ENCODE measurements at places on chromosomes 16 and 17.

DNA sequence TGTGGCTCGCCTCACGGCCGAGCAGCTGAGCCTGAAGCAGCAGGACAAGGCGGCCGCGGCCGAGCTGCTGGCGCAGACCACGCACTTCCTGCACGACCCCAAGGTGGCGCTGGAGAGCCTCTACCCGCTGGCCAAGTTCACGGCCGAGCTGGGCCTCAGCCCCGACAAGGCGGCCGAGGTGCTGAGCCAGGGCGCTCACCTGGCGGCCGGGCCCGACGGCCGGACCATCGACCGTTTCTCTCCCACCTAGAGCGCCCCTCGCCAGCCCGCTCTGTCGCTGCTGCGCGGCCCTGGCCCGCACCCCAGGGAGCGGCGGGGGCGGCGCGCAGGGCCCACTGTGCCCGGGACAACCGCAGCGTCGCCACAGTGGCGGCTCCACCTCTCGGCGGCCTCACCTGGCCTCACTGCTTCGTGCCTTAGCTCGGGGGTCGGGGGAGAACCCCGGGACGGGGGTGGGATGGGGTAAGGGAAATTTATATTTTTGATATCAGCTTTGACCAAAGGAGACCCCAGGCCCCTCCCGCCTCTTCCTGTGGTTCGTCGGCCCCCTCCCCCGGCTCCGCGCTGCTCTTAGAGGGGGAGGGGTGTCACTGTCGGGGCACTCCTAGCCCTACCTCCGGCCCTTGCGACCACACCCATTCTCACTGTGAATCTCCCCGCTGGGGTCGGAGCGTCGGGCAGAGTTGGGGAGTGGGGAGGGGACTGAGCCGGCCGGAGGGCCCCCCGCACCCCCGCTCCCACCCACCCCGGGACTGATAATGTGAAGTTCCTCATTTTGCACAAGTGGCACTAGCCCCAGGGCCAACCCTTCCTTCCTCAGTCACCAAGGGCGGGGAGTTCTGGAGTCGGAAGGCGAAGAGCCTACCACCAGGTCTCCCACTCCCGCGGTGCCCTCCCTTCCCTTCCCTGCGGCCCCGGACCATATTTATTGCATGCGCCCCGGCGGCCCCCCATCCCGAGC, 4.0 kb downstream of the HIC1 start:
- peak; percentile 54 for DNase-seq

- no peak for DNase-seq
Measured at GRCh38 chr17:40284085-40284713, 3.5 kb upstream of the CDC6 start.

- DNase-seq = no peak
Measured at GRCh38 chr16:77396461-77396860, 38.4 kb downstream of the ADAMTS18 start.

- no peak for DNase-seq
Measured at GRCh38 chr16:65121870-65122723, at the start of gene CDH11. Gene CDH11 (minus strand): TSS chr16:65122063. CDS start chr16:65004869, 117,194 bp downstream.

- no peak for DNase-seq
Measured at GRCh38 chr17:2453325-2453724, 52.5 kb upstream of the MNT start.

- no peak for DNase-seq
Measured at GRCh38 chr16:47887496-47887895, 268.3 kb downstream of the ABCC12 start.

DNA sequence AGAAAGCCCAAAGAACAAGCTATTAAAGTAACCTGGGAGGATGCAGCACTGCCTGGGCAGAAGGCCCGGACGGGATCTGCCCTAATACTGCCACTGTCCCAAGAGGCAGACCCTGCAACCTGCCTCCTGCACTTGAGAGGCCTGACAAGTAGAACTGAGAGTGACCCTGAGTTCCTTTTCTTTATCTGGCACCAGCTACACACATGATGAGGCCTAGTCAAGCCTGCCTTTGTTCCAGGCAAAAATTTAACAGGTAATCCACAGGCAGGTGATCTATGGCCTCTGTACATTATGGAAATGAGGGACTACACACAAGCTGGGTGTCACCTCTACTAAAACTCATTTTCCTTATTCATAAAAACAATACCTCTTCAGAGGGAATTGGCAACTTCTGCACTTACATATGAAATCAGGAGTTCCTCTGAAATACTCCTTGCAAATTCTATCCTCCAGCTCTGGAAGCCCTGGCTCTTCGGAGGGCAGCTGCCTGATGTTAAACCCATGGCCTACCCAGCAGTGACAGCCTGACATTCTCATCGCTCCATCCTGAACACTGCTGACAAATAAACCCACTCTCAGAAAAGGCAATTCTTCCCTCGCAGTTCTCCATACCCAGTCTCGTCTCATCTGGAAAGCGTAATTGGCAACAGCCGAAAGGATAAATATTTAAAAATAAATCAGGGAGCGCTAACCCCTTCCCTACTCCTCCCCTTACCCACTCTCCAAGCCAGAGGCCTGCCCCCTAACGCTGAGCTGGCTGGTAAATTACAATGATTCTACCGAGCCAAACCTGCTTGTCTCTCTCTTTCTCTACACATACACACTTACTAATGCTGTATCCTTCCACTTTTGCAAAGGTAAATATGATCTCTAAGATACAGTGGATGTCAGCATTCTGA, 2.5 kb upstream of the ZFHX3 start:
- DNase-seq = no peak

- no peak for DNase-seq
Measured at GRCh38 chr17:79806863-79807720, 10.2 kb upstream of the CBX8 start.

DNA sequence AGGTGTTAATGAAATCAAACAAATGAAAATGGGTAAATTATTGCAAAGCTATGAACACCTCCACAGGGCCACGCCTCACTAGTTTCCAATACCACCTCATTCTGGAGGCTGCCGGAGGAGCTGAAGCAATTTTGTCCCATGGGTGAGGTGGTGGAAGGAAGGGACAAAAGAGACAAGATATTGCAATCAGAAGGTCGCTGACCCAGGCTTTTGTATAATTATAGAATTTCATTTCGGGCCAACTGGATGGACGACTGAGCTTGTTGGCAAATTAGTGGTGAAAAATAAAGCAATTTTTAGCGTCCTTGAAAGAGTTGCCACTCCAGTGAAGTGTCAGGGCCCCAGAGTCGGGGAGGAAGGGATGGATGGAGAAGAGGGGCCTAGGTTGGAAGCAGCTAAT, 147.9 kb downstream of the CYLD start:
- no peak for DNase-seq

- DNase-seq = no peak
Measured at GRCh38 chr16:69031877-69032301, 73.6 kb upstream of the HAS3 start.

DNA sequence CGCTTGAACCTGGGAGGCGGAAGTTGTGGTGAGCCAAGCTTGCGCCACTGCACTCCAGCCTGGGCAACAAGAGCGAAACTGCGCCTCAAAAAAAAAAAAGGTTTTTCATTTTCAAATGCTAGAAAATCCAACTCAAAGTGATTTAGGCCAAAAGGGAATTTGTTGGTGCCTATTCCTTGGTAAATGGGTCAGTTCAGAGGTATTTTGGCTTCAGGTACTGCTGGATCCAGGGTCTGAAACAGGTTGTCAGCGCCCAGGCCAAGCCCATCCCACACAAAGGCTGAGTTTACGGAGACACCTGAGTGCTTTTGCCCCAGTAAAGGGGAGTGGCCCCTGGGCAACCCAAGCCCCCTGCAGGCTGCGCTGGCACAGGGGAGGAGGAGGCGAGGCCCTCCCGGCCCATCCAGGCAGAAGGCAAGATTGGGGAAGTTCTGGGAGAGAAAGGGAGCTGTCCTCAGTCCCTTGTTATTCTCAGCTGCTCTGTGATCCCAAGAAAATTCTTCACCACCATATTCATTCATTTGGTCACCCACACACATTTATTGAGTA, 8.5 kb upstream of the JPH3 start:
- no peak for DNase-seq

Measured in activated T-helper 9 cell treated with anti-CD3 and anti-CD28 coated beads, Interleukin-2, amount 50 U/mL, for 16 hours (primary cell).